ENCODE measurements at places on chromosomes 6 and 20.

- no peak for DNase-seq
Observed at GRCh38 chr6:4313044-4313686, 177.8 kb upstream of the ECI2 start.

DNA sequence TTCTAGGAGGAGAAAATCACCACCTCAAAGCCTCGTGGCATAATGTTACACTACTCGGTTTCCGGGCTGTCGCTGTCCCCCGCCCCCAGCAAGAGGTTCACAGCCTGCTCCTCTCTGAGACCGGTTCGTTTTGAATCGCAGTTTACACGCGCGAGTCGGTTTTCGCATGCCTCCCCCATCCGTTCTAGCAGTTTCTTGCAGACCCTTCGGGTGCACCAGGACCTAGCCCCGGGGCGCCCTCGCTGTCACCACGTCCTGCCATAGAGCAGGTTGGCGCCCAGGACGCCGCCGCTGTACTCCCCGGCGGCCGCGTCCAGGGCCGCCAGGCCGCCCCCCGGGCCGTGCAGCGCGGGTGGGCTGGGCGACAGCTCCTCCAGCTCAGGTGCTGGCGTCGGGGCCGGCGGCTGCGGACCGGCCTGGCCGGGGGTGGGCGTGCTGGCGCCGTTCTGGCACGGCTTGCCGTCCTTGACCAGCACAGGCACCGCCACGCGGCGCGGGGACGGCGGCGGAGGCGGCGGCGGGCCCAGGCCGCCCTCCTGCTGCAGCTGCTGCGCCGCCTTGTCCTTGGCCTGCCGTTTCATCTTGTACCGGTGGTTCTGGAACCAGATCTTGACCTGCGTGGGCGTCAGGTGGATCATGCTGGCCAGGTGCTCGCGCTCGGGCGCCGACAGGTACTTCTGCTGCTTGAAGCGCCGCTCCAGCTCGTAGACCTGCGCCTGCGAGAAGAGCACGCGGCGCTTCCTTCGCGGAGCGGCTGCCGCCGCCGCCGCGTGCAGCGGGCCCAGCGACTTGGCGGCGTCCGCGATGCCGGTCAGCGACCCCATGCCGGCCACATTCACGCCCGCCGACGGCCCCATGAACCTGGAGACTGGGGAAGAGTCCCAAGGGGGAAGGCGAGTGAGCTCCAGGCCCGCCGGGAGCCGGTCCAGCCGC is 1.4 kb downstream of the NKX2-4 start:
- DNase-seq: peak; percentile 25

- no peak for DNase-seq
Observed at GRCh38 chr6:122035173-122035572, 364.3 kb upstream of the HSF2 start.

- DNase-seq: no peak
Observed at GRCh38 chr20:37351689-37352607, 6.0 kb downstream of the SRC start.

- no peak for DNase-seq
Observed at GRCh38 chr6:127435626-127436220, 23.5 kb downstream of the KIAA0408 start.

DNA sequence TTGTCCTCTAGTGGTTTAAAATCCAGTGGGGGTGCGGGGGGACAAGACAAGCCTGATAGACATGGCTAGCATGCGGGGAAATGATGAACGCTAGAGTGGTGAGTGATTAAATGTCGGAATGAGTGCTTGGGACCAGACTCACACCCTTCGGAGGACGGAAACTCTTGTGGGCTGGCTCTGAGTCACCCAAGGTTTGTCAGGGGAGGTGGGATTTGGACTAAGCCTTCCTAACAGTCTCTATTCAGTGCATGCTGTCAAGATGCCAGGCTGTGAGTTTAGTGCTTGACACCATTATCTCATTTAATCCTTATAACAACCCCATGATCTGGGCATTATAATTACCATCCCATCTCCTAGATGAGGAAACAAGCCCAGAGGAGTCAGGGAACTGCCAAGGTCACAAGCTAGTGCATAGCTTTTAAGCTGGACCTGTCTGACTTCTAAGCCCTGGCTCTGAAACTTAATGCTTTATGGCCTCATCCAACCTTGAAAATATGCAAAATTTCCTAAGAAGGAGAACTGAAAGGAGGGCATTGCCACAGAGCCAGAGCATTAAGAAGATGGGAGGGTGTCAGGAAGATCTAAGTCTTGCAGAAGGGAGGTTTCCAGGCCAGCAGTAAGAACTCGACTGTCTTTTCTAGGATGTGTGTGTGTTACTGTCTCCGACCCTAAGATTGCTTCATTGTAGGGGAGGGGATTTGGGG is 168.7 kb upstream of the LRFN2 start:
- DNase-seq: no peak

GRCh38 chr6:86031713-86032112 is 389.0 kb upstream of the SYNCRIP start:
- DNase-seq: no peak

GRCh38 chr20:25025986-25026605 is 31.8 kb downstream of the ACSS1 start:
- DNase-seq: no peak

DNA sequence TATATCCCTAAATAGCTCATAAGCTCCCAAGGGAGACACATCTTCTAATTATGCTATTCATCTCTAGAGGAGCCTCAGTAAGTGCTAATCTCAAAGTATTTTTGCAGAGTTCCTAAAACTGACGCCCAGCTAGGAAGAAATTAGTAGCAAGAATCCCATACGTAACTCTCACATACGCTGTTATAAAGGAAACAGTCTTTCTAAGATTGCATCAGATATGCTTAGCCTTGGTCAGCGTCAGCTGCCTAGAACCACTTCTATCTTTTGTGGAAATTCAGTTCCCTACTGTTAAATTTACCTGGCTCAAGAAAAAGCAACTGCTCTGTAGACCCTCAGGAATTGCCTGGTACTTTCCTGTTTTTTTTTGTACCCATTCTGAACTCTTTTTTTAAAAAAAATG is 13.6 kb downstream of the RIPOR2 start:
- no peak for DNase-seq

GRCh38 chr20:38935285-38935684 is 9.1 kb downstream of the FAM83D start:
- no peak for DNase-seq

Measured in CD4-positive, alpha-beta T cell treated with Interleukin-2 at 100 ng/mL for 4 hours (primary cell).